Astrocyte of the cerebellum (primary cell): ENCODE measurements at places on chromosomes 3 and 15.
A peak's percentile ranks its signal among the peaks of the same experiment; 100 is the strongest.

DNA sequence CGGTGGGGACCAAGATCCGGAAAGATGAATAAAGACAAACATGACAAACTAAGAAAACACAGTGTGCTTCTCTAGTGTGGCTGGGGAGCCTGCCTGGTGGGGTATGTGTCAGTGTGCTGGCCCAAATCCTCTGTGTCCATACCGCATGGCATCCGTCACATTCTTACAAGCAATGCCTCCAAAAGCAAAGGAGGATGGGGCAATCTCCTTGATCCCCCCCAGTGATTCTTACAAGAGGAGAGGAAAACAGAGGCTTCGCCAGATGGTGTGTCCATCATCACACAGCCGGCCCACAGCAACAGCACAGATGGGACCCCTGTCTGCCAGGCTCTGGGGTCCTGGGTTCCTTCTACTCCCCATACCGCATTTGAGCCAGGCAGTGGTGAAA is 558 bp upstream of the IL17RC start:
- DNase-seq = no peak

DNA sequence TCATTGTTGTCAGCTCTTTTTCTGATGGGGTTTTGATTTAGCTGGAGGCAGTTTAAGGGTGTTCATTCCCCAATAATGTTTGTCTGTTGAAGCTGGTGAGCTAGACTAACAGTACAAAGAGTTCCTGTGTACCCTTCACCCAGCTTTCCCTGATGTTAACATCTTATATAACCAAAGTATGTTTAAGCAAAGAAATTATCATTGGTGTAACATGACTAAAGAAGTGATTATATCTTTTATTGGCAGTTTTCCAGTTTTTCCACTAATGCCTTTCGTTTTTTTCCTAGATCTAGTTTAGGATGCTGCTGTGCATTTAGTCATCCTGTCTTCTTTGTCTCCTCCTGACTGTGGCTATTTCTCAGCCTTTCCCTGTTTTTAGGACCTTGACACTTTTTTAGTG is 165.6 kb downstream of the LPP start:
- no peak for DNase-seq

- no peak for DNase-seq
Observed at GRCh38 chr3:76131396-76132153, 346.2 kb upstream of the ZNF717 start.

DNA sequence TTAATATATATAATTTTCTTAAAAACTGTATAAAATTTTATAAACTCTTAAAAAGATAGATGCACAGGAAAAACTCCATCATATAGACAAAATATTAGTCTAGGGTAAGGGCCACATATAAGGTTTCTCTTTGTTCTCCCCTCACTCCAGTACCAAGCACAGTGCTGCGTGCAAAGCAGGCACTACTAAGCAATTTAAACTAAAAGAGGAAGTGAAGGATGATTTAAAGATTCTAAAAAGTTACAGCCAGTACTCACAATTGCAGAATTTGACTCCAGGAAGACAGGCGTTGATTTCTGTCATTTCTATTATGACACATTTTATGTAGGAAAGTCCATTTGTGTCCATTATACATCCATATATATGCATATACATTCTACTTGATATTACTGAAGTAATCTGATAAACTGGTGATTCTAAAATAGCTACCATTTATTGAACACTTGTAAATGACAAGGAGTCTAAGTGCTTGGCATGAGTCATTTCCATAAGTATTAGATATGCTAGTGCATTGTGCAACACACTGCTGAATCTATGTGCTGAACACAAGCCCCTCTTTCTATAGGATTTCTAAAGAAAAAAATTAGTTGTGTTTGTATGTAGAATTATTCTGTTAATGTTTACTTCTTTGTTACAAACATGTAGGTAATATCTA is 785.5 kb upstream of the ARRDC4 start:
- DNase-seq = no peak

- no peak for DNase-seq
Observed at GRCh38 chr15:37041042-37041441, 59.3 kb downstream of the MEIS2 start.

- DNase-seq = no peak
Observed at GRCh38 chr15:84840741-84841429, 23.7 kb downstream of the ALPK3 start.

- peak; percentile 15 for DNase-seq
Observed at GRCh38 chr3:147940405-147941193, 531.4 kb downstream of the ZIC1 start.

DNA sequence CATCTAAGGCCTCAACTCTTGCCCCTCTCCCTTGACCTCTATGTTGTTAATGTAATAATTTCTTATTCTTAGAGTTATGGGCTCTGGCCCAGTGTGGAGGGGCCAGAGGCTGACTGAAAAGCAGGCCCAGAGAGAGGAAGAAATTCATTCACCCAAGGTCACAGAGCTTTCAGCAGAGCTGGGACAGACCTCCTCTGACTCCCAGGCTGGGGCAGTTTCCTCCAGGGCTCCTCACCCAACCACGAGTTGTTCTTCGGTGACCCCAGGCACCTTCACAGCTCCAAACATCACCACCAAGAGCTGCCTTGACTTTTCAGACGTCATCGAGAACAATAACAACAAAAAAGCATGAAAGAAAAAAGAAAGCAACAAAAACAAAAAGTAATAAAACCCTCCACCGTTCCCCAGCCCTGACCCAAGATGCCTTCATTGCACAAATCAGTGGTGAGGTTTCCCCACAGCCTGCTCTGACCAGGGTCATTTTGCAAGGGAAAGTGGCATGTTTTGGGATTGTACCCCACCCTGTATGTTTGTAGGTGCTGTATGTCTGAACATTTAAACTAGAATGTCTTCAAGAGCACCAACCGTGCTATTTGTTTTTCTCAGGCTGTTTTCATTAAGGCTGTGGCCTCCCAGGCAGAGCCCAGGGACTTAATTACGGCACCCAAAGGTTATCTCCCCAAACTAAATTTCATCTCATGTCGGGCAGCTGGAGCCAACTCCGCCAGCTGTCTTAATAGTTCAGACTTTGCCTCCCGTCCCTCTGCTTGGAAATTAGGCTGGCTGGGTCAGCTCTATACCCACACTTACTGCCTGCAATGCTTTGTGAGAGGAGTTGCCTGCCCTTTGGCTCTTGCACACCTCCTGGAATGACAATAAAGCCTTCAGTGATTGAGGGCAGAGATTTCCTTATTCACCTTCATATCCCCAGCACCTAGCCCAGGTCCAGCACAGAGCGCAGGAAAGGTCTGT is 173.8 kb downstream of the RPLP1 start:
- DNase-seq = no peak

DNA sequence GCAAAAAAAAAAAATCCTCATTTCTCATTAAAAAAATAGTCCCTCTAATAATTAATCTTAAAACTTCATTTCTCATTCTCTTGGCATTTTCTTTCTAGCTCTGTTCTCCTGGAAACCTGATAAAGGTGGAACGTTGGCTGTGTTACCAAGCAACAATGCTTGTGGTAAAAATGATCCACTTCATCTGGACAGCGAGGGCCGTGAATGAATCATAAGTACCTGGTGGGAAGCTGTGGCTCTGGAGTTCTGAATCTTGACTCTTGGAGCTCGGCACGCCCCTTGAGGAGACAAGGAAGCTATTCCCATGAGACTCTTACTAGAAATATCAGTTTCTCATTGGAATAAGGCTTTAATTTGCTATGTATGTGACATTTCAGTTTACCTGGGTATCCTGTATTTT is 32.5 kb downstream of the BCL2L10 start:
- no peak for DNase-seq

GRCh38 chr15:59191855-59192237 is 14.8 kb upstream of the LDHAL6B start:
- peak; percentile 79 for DNase-seq

DNA sequence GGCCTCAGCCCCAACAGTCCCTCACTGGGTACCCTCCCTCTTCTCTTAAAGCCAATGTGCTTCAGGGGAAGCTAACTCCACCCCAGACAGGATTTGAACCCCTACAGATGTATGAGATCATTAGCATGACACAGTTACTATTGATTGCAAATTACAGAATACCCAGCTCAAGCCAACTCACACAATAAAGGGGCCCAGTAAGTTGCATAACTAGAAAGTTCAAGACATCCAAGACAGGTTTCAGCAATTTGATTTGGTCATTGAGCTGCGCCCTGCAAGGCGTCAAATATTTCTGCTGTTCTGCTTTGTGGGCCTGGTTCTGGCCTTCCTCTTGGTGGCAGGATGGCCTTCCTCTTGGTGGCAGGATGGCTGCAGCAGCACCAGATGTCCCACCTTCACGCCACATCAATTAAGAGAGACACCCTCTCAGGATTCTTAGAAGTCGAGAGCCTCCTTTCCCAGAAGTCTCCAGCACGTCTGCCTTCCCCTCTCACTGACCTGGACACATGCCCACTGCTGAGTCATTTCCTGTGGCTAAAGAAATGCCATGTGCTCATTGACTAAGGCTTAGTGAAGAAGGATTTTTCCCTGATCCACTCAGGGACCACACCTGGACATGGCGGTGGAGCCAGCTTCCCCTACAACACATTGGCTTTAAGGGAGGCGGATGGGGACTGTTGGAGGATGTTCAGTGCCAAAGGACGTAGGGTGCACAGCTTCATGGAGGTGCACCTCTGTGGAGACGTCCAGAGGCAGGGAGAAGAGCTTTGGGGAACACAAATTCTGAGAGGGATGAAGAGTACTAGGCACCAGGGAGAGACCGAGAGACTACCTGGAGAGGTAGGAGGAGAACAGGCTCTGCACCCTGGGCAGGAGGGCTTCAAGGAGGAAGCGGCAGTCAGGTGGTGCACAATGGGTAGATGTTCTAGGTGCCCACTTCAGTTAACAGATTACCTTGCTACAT is 49.1 kb downstream of the DNASE1L3 start:
- DNase-seq = peak; percentile 85

- no peak for DNase-seq
Observed at GRCh38 chr3:64405211-64405835, 180.1 kb upstream of the PRICKLE2 start.

DNA sequence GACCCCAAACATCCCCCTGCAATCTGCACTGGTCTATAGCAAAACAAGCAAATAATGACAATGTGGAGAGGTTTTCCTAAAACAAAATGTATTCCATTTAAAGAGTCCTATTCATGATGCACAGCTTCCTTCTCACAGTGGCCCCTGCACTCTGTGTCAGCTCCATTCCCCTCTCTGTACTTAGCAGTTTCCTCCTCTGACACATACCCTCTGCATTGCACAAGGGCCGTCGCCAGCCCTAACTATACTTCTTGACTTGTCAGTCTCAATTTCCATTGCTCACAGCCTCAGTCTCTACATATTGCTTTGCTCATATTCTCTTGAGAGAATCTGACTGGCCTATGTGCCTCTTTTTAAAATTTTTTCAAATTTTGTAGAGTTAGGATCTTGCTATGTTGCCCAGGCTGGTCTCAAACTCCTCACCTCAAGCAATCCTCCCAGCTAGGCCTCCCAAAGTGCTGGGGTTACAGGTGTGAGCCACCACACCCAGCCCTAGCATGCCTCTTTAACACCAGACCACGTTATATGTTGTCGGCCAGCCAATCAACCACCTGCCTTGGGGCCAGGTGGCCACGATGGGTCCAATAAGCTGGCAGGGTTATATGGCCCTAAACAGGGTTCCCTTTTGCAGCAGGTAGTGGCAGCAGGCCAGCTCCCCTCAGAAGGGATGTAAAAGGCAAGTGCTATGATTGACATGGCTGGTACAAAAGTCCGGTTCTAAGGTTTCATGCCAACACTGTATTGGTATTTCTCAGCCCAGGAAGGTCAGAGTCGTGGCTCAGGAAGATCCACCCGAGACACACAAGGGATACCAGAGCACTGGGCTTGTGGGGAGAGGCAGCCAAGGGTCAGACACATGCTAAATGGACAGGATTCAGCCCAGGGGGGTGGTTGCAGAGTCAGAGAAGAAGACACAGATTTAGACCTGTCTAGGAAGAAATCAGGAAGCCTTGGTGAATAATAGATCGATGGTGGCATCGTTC is 59.0 kb upstream of the SMAD3 start:
- DNase-seq = no peak

GRCh38 chr3:11584570-11584969 is 59.1 kb downstream of the VGLL4 start:
- no peak for DNase-seq

- DNase-seq = peak; percentile 12
Observed at GRCh38 chr3:176872771-176873209, 324.5 kb downstream of the TBL1XR1 start.

GRCh38 chr3:27559835-27560234 is 75.7 kb upstream of the SLC4A7 start:
- no peak for DNase-seq

DNA sequence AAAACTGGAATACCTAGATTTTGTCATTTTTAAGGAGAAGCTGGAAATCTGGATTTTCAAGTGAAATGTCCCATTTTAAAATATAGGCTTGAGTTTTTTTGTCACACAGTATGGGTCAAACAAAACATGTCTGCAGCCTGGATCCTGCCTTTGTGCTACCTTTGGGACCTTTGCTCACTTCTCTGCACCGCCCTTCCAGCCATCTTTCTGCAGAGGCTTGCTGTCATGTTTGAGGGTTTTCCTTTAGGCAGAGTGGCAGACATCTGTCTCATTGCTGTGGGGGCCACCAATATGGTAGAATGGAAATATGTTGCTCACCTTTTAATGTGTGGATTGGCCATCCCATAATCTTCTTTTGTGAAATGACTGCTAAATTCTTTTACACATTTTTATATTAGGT is 136.3 kb downstream of the EEFSEC start:
- DNase-seq = no peak

DNA sequence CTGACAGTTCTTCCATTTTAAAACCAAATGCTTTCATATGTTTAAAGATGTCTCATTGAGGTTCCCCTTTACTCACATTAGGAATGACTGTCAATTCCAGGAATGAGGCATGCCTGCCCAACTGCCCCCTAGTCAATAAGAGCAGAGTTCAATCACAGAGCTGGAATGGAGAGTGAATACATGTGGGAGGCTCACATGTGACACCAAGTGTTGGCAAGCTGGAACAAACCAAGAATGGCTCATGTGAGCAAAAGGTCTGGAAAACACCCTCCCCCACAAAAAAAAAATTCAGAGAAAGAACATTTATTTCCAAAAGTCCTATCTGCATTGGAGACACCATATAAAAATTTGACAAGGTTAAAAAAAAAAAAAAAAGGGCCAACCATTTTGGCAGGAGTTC is 3.7 kb downstream of the PBRM1 start:
- DNase-seq = peak; percentile 48

DNA sequence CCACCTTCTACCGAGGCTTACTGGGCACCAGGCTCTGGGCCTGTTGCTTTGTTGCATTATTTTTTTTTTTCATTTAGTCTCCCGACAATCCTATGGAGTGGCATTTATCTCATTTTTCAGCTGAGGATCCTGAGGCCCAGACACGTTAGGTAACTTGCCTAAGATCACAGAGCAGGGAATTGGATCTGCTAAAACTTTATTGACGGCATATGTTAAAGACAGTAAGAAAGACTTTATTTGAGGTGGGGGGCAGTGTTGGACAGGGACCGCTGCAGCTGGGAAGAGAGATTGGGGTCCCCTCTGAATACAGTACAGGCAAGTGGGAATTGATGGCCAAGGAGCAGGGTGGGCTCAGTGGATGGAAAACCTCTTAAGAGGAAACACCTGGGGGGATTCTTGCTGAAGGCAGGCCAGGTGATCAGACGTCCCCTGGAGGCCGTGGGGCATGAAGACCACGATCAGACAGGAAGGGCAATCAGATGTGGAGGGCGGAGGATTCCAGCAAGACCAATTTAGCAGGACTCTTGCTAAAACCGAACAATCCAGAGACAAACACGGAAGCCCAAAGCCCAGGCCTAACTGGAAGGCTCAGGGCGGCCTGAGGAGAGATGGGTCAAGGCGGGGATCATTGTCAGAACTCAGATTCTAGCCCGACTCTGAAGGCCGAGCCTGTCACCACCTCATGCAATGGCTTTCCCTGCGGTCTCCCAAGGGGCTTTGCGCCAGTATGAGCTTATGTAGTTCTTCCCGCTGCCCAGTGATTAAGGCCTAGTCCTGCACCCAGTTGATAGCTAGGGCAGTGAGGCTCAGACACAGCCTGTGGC is 53.7 kb downstream of the RGMA start:
- DNase-seq = no peak
